ENCODE measurements at places on chromosomes 2 and 18. TPM values are rescaled to one million over a fixed set of nuclear protein-coding genes. Genes with fewer than 3 reads are reported as not detected.
A peak's percentile ranks its signal among the peaks of the same experiment; 100 is the strongest.

Gene TGFA
- total RNA-seq: 0.18 TPM

Gene METTL21A
- 4.3 TPM for total RNA-seq

Gene SLC23A3
- total RNA-seq: 0.90 TPM

Gene ZNF521
- total RNA-seq: 3.9 TPM

Gene ASB18
- total RNA-seq: not detected

Gene CCDC74A
- total RNA-seq: 5.9 TPM

DNA sequence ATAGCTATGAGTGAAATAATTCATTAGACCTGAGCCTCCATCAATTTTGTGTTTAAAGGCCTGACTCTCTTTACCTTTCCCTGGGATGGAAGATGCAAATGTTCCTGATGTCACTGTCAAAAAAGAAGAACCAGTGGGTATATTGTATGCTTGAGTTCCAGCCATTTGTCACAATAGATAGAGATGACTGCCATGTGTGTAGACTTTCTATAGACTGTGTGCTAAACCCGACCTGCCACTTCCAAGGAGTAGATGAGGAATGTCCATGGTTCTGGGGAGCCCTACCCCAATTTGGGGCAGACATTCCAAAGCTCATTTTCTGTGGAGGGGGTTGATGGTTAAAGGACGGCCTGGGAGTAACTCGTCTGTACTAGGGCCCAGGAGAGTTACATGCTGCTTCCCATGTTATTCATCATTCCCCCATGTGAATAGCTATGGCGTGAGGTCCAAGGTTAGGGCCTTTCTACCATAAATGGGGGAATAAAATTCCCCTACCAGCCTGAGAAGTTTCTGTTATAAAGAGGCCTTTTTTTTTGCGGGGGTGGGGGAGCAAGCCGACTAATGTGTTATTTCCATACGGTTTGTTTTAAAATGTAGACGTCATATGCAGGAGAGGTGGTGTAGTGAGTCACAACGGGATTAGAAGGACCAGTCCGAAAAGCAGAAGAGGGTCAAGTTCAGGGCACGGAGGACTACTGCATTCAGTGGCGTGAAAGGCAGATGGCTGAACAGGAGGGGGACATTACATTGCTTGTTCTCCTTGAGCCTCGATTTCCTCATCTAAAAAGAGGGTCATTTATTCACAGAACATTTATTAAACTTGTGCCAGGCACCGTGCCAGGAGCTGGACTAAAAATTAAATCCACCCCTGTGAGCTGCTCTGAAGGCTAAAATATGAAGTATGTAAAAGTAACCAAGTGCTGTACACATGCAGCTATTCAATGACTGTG, 24.0 kb downstream of the IL1B start:
- peaks cover 43% of the 10 kb centered on the region for H3K4me1 ChIP-seq
- peak; percentile 51 for DNase-seq
- peaks cover 3% of the 10 kb centered on the region for H3K36me3 ChIP-seq

GRCh38 chr18:49858309-49859020, 45.1 kb upstream of the ACAA2 start:
- peaks cover 6% of the 10 kb centered on the region for H3K4me1 ChIP-seq
- H3K4me3 ChIP-seq: no peak overlapping the region
- peaks cover 22% of the 10 kb centered on the region for H3K27me3 ChIP-seq
- peak; percentile 46 for DNase-seq
- H3K27ac ChIP-seq: no peak overlapping the region

GRCh38 chr2:214604861-214605260, 194.0 kb downstream of the VWC2L start:
- no peak overlapping the region for H3K4me3 ChIP-seq
- peak; percentile 39 for DNase-seq
- peaks cover 7% of the 10 kb centered on the region for H3K27me3 ChIP-seq
- no peak overlapping the region for H3K27ac ChIP-seq
- peaks cover 17% of the 10 kb centered on the region for H3K4me1 ChIP-seq
- no peaks in the 10 kb centered on the region for H3K36me3 ChIP-seq

DNA sequence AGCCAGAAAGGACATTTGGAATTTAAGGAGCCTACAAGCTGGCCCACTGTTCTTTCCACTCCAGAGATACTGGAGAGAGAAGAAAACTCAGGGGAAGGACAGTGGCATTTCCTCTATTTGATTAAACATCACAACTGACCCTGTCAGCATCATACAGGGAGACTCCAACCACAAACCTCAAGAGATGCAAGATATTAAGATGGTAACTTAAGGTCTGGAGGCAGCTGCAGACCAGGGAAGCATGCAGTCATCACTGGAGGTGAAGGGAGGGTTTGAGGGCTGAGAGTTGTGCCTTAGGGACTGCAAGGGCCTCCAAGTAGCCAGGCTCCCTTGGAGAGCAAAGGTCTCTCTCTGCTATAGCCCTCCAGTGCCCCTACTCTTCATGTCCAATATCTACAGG, 67.4 kb downstream of the RNF152 start:
- H3K4me3 ChIP-seq: no peak overlapping the region
- peaks cover 29% of the 10 kb centered on the region for H3K36me3 ChIP-seq
- H3K27me3 ChIP-seq: 0 out of 2 replicates have a peak, but pooled peaks cover 2% of the 10 kb centered on the region

GRCh38 chr2:218618102-218618860, 10.6 kb downstream of the PLCD4 start:
- H3K36me3 ChIP-seq: no peaks in the 10 kb centered on the region
- H3K4me3 ChIP-seq: no peak overlapping the region
- H3K4me1 ChIP-seq: peaks cover 11% of the 10 kb centered on the region
- H3K27me3 ChIP-seq: no peaks in the 10 kb centered on the region

DNA sequence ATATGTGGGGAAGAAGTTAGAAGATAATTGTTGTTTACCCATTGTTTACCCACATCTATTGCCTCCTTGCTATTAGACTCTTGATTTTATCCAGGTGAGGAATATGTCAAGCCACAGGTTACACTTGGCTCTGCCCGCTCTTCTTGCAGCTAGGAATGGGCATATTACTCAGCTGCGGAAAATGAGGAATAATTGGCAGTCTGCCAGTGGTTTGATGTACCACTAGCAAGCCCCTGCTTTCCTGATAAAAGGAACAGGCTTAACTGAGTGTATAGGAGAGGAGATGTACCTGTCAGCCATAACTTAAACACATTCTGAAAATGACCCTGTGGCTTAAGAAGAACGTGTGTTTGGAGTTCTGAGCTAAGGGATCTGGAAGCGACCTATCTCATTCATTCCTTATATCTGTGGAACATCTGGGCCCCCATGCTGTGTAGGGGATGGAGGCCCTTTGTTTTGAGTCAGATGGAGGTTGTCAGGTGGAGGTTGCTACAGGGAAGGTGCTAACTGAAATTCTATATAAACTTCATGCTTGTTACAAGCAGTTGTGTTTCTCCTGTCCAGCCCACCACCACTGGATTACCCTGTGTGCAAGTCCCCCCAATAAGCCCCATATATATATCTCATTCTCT, 4.6 kb upstream of the FMNL2 start:
- no peaks in the 10 kb centered on the region for H3K27me3 ChIP-seq
- H3K36me3 ChIP-seq: no peaks in the 10 kb centered on the region
- no peak overlapping the region for H3K27ac ChIP-seq

GRCh38 chr2:18465979-18466378, 94.5 kb downstream of the RDH14 start:
- DNase-seq: no peak
- no peaks in the 10 kb centered on the region for H3K36me3 ChIP-seq
- no peak overlapping the region for H3K4me3 ChIP-seq
- no peak overlapping the region for H3K27ac ChIP-seq

DNA sequence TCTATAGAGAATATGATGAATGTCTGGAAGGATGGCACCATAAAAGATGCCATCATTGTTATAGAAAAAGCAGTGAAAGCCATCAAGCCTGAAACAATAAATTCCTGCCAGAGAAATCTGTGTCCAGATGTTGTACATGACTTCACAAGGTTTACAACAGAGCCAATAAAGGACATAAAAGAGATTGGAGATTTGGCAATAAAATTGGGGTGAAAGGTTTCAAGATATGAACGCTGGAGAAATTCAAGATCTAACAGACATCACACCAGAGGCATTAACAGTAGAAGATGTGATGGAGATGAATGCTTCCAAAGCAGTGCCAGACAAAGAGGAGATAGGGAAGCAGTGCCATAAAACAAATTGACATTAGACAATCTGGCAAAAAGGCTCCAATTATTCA, 518.8 kb upstream of the ACVR2A start:
- H3K4me1 ChIP-seq: no peaks in the 10 kb centered on the region
- H3K27ac ChIP-seq: no peak overlapping the region

DNA sequence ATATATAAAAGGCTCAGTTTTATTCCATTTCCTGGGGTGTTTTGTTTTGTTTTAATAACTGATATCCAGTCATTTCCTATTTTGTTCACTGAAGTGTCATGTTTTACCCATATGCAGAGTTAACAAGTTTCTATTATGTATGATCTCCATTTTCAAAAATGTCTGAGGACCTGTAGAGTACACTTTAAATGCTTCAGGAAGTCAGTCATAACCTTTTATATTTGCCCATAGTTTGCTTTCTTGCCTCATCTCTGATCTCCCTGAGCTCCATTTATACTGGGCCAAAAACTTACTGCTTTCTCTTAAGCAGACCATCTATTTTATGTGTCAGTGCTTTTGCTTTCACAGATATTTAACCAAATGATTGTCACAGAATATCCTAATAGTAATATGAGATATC, 278.7 kb downstream of the MBD5 start:
- no peak overlapping the region for H3K4me3 ChIP-seq

DNA sequence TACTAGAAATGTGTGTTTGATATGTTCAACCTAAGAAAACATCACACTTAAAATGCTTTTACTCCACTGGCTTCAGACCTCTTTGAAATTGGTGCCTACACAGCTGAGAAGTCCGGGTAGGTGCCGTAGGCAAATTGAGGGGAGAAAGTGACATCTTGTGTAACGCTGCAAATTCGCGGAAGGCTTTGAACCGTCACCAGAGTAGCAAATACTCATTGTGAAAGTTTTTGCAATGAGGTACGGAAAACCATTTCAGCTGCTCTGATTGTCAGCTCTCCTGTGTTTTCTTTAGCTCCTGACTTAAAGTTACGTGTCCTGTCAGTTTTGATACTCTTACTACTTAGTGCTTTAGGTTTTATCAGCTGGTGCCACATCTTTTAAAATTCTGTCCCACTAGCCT, 224.5 kb downstream of the FAM210A start:
- H3K4me3 ChIP-seq: no peak overlapping the region
- peaks cover 13% of the 10 kb centered on the region for H3K36me3 ChIP-seq
- peaks cover 9% of the 10 kb centered on the region for H3K27me3 ChIP-seq

DNA sequence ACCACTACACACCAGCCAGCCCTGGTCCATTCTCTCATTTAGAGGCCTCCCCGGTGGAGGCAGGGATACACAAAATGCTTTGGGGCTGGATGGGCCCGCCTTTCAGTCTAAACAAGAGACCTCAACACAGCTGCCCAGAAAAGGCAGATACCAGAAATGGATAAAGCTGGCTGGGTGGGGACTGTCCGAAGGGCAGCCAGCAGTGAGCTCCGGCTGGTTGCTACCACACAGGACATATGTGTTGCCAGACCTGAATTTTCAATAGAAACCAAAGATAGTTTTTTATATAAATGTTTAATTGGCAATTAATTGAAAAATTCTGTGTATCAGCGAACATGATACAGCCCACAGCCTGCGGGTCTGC, 1.4 kb downstream of the GPBAR1 start:
- peak overlapping the region; percentile 38 for H3K27ac ChIP-seq
- no peak overlapping the region for H3K4me3 ChIP-seq
- no peak for DNase-seq
- peaks cover 9% of the 10 kb centered on the region for H3K27me3 ChIP-seq

- H3K36me3 ChIP-seq: no peaks in the 10 kb centered on the region
- peaks cover 60% of the 10 kb centered on the region for H3K27me3 ChIP-seq
- no peak overlapping the region for H3K27ac ChIP-seq
- DNase-seq: no peak
These were observed 1.5 kb downstream of the ADD2 start for GRCh38 chr2:70766357-70767078.

Data from HFFc6 (cell line).